NCI-H146 (cell line): ENCODE measurements at places on chromosomes 6 and 20.
A peak's percentile ranks its signal among the peaks of the same experiment; 100 is the strongest.

- DNase-seq = peak; percentile 67
Measured at GRCh38 chr6:13485923-13486562, 1.4 kb downstream of the GFOD1 start.

GRCh38 chr6:25311331-25311840 lies 32.2 kb downstream of the CARMIL1 start:
- DNase-seq = peak; percentile 48

GRCh38 chr6:44456070-44456965 lies 68.8 kb downstream of the CDC5L start:
- peak; percentile 69 for DNase-seq

DNA sequence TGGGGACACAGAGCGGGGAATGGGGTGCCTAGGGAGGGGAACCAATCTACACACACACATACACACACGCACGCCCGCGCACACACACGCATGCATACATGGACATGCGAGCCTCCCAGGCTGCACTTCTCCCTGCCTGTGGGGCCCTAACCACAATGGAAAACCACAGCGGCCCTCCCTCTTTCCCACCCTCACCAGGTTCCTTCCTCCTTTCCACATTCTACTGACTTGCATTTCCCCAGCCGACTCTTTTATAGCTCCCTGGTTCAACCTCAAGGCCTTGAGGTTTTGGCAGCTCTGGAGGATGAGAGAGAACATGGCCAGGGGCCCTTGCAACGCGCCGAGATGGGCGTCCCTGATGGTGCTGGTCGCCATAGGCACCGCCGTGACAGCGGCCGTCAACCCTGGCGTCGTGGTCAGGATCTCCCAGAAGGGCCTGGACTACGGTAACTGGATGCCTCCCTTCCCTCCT lies at the start of gene BPI:
Gene BPI (plus strand): TSS at position 249 of the 472 bp plus-strand sequence. CDS start 68 bp downstream, at position 317.
- no peak for DNase-seq

- no peak for DNase-seq
Measured at GRCh38 chr6:50990750-50991446, 172.2 kb downstream of the TFAP2B start.

DNA sequence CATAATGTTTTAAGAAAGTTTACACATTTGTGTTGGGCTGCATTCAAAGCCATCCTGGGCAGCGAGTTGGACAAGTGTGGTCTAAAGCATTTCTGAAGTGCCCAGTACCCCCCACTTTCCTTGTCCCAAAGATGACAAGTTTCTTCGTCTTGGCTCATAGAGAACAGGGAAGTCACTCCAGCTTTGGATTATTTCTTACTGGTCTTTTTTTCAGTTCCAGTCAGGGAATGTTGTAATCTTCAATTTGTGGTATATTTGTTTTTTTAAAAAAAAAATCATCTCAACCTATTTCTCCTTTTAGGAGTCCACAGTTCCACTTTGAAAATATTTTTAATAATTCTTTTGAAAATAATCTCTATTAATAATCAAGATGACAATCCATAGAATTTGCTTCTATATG lies 34.0 kb downstream of the SLX4IP start:
- DNase-seq = no peak

- no peak for DNase-seq
Measured at GRCh38 chr20:53608071-53608455, 14.4 kb upstream of the ZNF217 start.

GRCh38 chr6:8434727-8435092 lies 635 bp downstream of the SLC35B3 start:
- DNase-seq = no peak

DNA sequence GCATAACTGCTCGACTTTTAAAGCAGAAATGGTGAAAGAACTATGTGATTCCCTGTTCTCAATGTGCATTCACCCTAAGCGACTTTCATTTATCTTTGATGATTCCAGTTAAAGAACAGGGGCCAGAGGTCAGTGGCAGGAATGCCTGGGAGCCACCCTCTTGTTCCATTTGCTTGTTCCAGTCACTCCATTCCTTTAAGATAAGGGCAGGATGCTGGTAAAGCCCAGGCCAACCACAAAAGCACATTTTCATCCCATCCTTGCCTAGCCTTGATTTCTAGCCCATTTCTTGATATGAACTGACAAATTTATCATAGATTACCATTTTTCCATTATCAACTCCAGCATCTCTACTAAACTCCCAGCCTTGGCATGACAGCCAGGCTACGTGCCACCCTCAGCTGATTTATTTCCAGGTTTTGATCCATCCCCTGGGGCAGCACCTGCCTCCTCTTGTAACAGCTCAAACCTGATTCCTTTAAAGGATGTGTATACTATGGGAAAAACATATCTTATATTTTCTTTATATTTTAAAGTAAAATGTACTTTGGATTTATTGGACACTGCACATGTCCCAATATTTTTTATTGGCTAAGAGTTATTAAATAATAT lies 19.2 kb downstream of the HMGN3 start:
- no peak for DNase-seq
